ENCODE measurements at places on chromosomes 12 and 14.
A peak's percentile ranks its signal among the peaks of the same experiment; 100 is the strongest.

DNA sequence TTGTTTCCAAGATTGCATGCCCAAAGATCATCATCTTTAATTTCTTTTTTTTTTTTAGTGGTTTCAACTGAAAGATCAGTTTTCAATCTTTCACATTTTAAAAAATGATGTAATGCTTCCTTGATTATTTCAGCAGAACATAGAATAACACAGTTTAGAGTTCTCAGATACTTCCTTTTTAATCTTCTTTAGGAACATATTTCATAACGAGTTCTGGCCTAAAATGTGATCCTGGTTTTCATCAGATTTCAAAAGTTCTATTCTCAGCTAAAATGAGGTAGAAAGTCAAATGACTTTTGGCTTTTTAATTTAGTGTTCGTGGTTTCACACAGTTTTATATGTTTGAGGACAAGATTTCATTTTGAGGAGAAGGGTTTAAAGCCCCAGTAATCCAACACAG, 40.0 kb upstream of the NR1H4 start:
- DNase-seq: no peak

DNA sequence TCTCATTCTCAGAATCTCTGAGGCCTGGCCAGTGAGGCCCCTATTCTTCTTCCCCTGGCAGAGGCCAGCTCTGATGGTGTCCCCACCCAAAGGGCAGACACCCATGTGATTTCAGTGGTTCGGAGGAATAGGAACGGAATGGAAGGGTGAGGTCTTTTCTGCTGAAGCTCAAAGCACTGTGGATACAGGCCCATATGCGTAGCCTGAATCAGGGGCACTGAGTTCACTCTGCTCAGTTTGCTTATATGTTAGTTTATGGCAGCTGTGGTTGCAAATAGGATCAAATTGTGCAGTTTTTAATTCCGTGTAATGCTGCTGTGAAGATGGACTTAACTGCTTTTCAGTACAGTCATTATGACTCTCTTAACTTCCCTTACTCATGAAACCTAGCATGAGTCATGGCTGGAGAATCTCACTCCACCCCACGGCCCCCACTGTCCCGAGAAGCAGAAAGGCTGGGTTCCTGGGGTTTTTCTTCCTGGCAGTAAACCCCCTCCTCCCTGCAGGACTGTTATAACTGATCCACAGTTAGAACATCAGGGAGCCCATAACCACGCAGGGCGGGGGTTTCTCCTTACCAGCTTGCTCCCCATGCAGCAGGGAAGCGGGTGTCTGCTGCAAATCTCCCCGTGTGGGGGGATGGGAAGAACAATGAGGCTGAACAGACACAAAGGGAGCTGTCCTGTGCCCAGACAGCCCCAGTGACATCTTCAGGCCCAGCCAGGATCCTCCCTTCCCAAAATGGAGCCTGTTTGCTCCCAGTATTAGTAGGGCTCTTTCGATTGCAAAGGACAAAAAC, 122.7 kb downstream of the SLC38A6 start:
- peak; percentile 89 for DNase-seq

GRCh38 chr14:60618241-60618640, 31.0 kb downstream of the SIX1 start:
- no peak for DNase-seq

DNA sequence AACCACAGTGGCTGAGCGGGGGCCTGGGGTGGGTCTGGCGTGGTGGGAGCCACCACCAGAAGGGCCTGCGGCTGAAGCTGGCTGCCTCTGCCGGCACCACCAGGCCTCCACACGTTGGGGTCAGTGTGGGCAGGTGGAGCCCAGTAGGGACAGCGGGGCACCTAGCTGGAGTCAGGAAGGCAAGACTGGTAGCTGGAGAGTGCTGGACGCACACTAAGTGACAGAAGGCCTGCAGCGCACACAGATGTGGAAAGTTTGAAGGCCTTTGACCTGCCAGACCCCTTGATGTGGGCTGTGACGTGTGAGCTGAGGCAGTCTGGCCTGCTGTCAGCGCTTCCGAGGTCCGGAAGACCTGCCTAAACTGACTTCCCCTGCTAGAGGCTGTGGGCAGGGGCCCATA, 26.3 kb downstream of the RIN3 start:
- no peak for DNase-seq

GRCh38 chr12:53060064-53060720, 10.3 kb downstream of the TNS2 start:
- DNase-seq: no peak

DNA sequence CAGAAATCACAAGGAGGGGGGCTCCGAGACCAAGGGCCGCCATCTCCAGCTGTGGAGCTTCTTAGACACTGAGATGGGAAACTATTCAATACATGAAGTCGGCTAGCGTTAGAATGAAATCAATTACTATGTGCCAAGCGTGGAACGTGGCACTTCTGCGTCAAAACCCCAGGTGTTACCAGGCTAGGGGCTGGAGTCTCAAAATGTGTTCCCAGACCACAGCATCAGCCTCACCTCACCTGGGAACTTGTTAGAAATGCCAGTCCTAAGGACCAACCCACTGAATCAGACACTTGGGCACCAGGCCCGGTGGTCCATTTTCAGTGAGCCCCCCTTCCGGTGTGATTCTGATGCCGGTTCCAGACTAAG, 5.0 kb upstream of the SETD1B start:
- DNase-seq: no peak

GRCh38 chr12:51850965-51851299, 2.4 kb upstream of the FIGNL2 start:
- DNase-seq: no peak

DNA sequence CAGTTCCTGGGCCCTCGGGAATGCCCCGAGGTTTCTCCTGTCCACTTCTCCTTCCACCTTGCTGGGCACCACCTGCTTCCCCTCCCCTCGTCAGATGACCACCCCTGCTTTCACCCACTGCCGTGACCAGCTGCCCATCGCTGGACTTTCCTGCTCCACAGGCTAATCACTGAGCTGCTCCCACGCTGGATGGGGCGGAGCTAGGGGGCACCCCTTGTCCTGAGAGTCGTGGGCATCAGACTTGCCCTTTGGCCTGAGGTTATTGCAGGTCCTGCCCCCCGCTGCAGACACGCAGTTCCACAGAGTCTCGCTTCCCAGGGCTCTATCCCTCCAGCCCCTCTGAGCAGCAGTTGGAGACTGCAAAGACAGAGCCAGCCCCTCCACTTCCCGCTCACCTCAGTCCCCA, 427 bp downstream of the SLC6A12 start:
- DNase-seq: no peak

DNA sequence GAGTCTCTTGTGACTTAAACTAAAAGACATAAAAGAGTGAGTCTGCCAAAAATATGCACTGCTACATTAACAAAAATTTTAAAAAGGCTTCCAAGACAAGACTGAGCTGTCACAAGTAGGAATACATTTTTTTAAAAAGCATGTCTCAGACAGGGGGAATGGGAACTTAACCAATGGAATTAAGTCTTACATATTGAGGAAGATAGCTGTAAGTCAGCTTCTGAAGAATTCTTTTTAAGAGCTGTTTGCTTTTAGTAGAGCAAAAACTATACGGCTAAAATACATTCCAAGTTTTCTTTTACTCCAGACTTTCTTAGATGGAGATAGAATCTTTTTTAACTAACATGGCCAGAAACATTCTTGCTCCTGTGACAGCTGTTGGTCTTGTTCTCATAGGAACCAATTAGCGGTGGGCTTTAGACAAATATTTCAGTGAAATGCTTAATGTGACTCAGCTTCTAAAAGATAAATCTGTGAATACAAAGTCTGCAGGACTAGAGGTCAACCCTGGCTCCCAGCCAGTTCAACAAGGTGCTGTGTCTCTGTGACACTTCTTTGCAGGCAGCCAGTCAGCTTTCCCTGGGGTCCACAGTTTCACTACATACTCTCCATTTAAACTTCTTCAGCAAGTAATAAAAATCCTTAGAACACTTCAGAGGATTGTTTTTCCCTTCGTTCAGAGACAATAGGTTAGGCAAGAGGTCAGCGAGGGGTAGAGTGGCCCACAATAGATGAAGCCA, 187.6 kb downstream of the NAV3 start:
- no peak for DNase-seq

DNA sequence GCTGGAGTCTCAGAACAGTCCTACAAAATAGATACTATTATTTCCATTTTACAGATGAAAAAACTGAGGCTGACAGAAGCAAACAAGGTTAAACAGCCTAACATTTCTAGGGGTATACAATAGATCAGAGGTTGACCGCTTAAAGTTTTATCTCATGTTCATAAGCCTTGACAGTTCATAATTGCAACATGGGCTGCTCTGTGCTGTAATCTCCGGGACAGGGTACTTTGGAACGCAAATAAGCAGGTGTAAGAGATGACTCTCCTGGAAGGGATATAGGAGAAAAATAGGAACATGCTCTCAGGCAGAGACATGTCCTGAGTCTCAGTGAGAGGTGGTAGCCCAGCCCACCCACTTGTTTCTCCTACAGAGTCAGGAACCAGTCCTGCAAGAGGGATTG, 72.8 kb upstream of the RBM19 start:
- DNase-seq: no peak

DNA sequence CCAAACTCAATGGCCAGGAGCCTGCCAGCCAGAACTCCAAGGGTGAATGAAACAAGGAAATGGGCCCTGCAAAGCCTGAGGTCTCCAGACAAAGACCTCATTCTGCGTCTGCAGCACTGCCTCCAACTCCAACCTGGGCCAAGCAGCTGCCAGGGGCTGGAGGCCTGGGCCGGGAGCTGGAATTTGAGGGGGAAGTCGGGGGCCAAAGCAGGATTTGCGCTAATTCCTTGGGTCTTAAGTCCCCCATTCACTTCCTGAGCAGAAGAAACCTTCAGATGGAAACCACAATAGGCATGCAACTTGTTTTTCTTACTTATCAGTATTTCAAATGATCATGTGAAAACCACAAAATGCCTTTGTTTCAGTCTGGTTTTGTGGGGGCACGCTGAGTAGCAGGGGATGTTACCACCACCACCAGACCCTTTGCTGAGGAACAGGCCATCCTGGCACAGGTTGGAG, 23.0 kb upstream of the TC2N start:
- DNase-seq: no peak

DNA sequence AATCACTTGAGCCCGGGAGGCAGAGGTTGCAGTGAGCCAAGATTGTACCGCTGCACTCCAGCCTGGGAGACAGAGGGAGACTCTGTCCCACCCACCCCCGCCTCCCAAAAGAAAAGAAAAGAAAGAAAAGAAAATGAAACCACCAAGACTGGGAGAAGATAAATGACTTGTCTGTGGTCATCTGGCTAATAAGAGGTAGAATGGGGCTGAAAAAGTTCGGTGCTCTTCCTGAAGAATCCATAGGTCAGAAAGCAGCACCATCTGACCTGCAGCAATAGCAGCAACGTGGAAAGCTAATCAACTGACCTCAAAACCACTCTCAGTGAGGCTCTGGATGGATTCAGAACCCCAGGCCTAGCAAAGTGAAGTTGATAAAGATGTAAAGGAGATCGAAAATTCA, 25.2 kb downstream of the SSH1 start:
- no peak for DNase-seq

GRCh38 chr12:20370866-20371519, 2.7 kb downstream of the PDE3A start:
- no peak for DNase-seq

DNA sequence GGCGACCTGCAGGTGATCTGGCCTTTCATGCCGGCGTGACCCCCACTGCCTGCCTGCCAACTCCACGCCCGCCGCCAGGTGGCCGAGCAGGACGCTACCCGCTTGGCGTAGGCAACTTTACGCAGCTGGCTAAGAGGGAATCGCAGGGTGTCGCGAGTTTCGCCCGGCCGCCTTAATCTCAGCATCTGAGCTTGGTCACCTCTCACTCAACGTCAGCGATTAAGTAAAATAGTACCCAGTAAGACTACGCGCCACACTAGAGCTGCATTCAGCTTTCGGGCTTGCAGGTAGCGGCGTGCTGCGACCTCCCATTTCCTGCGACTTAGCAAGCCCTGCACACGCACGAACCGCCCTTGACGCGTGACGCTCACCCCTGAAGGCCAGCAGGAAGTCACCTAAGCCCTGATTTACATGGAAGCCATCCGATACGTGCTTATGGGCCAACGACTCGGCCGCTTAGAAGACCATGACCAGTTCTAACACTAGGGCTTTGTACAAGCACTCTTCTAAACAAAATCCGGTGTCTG, 33.2 kb downstream of the WBP11 start:
- peak; percentile 91 for DNase-seq

DNA sequence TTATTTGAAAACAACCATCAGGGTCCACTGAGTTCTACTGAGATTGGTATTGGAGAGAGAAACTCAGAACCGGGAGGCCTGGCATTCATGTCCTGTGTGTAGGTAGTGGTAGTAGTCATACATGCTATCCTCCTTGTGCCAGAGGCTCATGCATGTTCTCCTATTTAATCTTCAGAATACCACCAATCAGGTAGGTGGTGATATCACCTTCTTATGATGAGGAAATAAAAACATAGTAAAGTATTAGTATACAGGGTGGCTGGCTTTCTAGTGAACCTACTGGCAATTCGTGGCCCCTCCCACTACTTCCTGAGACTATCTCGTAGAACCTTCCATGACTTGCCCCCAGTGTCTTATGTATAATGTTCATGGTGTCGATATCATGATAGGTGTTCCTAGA, 40.5 kb upstream of the EID3 start:
- DNase-seq: no peak

GRCh38 chr14:98198385-98198784, 1073.6 kb downstream of the BCL11B start:
- DNase-seq: peak; percentile 88

DNA sequence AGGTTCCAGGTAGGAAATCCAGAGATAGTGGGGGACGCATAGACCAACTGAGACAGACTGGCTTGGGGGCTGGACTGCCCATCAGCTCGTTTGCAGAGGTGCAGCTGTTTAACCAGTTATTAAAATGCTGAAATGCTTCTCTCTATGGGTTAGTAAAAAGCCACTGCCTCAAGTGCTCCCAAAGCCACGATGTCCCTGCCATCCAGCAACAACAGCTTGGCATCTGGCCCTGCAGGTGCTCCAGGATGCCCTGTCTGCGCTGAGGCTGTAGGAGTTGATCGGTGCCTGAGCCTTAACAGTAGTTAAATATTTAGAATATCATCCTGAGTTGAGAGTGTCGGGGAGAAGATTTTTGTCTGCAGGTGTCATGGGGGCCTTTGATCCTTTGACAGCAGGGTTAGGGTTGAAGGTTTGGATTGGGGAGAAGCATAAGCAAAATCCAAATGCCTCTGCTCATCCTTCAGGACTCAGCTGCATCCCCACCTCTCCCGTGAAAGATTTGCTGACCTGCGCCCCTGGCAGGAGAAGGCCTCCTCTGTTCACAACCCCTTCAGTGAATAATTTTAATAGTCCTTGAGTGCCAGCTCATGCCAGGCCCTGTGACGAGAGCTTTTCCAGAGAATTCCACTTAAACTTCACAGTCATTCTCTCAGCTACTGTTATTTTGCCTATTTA, 127.3 kb upstream of the PWP1 start:
- DNase-seq: no peak

DNA sequence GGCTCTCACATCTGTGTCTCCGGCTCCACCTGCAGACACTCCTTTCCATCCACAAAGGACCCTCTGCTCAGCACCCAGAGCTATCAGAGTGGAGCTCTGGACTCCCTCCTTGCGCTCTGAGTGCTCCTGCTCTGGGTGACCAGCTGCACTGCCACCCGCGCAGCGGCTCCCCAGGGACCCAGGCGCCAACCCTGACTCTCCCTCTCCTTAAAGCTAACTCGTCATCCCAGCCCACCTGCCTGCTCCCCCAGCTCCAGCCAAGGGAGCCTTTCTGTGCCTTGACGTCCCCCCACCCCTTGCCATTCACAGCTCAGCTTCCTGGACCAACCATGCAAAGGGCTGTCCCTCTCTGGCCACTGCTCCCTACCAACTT, 99.0 kb downstream of the SETD3 start:
- no peak for DNase-seq

All from activated CD4-positive, alpha-beta T cell treated with anti-CD3 and anti-CD28 coated beads, Interleukin-10, Interleukin-2, amounts not matched to agents 100 ng/mL and 50 ng/mL, durations not matched to agents 16 hours and 8 hours (primary cell).